Activated T-helper 2 cell treated with anti-CD3 and anti-CD28 coated beads, Interferon-gamma antibody, Interleukin-2, Interleukin-4, amounts not matched to agents 10 μg/mL and 5 μg/mL and 100 μg/mL, durations not matched to agents 14 hours and 24 hours and 36 hours (primary cell): ENCODE measurements at places on chromosomes 11 and 22. TPM values are rescaled to one million over a fixed set of nuclear protein-coding genes. Genes with fewer than 3 reads are reported as not detected.

DNA sequence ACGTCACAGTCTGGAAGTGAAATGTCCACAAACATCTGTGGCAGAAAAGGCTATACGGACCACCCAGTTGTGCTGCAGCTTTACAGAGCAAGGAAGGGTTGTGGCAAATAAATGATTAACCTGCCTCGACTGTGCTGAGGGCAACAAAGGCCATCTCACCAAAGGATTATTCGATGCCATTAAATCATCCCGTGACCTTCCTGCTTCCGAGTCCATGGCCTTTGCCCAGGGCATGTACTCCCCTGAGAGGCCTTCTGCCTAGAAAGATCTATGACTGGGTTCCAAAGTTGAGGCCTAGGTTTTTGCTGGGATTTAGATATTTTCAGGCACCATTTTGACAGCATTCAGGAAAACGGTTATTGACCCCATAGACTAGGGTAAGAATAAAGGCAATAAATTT lies 9.2 kb downstream of the CDPF1 start:
- no peak for DNase-seq

- peak; percentile 32 for DNase-seq
These were observed 728 bp downstream of the DCUN1D5 start for GRCh38 chr11:103091064-103091800.

DNA sequence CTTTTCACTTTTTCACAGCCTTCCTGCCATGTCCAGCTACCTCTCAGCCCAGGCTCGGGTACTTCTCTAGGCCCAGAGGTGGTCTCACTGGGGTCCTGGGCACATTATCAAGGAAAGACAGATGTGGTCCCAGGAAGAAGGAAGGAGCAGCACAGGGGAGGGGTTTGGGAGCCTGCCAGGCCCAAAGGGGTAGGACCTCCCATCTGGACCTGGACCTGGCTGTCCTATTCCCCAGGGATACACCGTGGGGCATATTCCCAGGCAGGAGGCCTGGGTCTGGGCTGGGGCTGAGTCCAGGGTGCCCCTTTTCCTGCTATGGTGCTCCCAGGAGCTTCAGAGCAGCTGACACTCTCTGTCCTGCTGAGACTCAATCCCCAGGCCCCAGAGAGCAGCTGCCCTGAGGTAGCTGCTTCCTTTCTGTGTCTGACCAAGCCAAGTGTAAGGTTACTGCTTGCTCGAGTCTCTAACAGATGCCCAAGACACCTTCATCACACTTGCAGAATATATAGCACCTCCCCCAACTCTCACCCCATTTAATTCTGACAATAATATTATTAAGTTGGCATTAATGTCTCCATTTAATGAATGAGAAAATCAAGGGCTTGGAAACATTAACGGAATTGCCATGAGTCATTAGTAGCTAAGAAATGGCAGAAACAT lies 232.0 kb downstream of the BUD13 start:
- DNase-seq: no peak

Gene SMTNL1
- total RNA-seq: not detected in 2 replicates

Gene LRRC74B
- total RNA-seq: 0.23 TPM in 1 of 2 replicates, not detected in the other

Gene VPREB1
- total RNA-seq: not detected in 2 replicates
